ENCODE measurements at places on chromosomes 4 and X.
A peak's percentile ranks its signal among the peaks of the same experiment; 100 is the strongest.

- no peak for DNase-seq
These were observed 6.0 kb downstream of the GALNT7 start for GRCh38 chr4:173174594-173175012.

GRCh38 chrX:20063716-20064351 lies 52.9 kb downstream of the MAP7D2 start:
- no peak for DNase-seq

DNA sequence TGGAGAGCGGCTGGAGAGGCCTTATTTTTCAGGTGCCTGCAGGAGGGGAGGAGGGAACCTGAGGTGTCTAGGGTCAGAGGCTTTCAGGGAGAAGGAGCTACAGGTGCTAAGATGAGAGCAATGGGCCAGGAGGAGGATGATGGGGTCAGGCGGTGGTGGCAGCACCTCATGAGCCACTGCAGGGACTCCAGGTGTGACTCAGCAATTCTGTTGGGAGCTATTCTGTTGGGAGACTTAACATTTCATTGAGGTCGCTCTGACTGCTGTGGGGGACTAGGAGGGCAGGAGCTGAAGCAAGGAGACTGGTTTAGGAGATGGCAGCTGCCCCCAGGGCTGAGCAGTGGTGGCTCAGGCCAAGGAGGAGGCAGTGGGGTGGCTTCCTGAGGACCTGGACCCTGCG lies 65.0 kb downstream of the CLDN34 start:
- DNase-seq: no peak

DNA sequence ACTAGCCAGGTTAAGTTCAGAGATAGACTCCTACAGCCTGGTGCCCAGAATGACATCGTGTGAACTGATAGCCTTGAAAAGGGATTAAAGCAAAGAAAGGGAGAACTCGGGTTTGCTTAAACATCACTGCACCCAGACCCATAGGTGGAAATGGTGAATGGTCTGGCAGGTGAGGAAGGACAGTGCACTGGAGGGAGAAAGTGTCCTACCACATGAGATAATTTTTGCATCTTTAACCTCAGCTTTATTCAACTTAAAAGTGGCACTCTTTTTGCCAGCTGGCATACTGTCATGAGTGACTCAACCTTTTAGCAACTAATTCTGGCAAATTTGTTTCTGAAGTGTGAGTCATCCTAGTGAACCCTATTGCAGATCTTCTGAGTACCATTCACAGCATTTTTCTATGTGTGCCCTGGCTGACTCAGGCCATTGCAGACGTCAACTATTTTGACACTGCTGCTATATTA lies 53.0 kb upstream of the DAPP1 start:
- no peak for DNase-seq

GRCh38 chr4:145784036-145784435 lies 104.1 kb downstream of the C4orf51 start:
- DNase-seq: no peak

DNA sequence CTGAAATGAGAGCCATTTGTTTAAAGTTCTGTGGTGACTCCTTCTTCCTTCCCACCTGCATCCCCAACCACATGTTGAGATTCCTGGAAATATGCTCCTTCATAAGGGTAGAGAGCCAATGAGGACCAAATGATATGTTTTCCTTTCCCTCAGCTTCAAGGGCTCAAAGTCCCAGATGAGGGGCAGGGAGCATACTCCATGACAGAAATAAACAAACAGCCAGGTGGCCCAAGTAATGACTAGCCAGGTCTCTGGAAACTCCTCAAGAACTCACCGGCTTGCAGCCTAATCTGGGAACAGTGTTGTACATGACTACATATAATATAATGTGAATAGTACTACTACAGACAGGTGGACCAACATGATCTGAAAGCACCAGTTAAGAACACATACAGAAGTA lies 392.3 kb downstream of the PACRGL start:
- DNase-seq: no peak

DNA sequence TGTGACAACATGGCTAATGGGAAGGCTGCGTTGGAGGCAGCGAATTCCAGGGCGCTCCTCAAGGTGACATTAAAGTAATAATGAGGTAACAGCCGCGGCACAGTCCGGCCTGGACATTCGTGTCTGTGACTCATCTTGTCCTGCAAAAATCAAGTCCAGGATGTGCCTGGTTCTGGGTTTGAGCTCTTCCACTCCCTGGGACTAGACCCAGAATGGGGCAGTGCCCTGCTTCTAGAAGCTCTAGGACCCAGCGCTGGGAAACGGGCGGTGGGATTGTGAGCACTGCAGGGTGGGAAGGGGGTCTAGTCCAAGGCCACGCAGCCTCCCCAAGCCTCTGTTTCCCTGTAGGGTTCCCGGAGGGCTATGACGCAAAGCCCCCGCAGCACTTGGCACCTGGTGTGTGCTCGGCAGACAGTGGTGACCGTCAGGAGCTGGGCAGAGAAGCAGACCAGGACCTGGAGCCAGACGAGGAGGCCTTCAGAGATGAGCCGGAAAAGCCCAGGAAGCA lies 34.9 kb downstream of the HMX1 start:
- no peak for DNase-seq

DNA sequence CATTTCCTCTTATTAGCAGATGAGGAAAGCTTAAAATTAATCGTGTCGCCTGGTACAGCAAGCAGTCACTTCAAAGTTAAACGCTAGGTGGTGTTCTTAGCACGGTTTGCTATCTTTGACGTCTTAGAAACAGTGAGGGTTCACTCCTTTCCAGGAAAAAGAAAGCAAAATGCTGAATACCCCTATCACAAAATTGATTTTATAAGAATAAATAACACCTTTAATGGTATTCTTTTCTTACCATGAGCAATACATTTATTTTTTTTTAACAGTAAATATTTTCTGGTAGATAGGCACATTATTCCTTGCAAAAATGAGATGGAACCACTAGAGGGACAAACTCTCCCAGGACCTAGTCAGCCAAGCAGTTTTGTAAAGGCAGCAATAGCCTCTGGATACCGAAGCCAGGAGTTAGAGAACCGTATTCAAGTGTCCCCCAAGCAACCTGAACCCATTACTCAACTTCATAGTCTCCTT lies 153.9 kb downstream of the KDR start:
- DNase-seq: peak; percentile 57

DNA sequence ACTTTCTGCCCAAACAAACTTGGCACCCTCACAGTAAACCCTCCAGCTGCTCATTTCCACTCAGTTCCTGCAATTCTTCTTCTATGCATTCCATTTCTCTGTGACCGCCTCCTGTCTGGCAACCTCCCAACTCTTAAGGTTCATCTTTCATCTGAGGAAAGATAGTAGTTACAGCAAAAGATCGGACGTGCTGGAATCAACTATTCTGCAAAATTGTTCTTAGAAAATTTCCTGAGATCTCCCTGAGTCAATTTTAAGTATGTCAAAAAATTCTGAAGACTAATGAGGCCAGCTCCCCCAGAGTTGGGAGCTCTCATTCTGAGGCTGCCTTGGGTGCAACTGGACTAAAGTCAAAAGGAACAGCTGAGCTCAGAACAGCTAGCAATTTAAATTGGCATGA lies 1026.0 kb downstream of the ADGRL3 start:
- DNase-seq: no peak

DNA sequence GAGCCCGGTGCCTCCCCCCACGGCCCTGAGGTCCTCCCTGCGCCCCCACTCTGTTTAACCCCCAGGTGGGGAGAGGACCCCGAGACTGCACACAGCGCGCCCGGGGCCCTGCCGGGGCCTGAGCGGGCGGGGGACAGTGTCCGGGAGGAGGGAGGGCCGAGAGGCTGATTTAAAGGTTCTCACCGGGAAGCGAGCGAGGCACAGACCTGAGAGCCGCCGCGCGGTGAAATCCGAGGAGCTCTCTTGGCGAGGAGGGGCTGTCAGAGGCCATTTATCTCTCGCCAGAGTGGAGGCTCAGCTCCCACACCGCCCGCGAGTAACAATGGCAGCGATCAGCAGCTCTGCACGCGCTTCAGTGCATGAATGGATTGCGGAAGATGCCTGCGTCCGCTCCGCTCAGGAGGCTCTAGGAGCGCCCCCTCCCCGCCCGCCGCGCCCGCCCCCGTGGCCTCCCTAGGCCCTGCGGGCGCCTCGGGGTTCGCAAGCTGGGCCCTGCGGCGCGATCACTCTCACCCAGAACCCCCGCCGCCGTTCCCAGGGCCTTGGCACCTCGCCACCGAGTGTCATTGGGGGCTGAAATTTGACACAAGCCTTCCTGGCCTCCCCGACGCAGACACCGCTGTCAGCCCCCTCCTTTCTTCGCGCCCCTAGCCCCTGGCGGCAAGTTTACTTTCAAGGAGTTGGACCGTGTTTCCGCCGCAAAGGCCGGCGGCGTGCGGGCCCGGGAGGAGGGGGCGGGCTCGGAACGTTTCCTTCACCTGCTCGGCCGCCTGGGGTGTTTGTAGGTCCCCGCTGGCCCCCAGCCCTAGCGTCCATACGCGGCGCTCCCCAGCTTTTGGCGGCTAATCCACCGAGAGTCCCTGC lies 48.7 kb upstream of the BCOR start:
- DNase-seq: peak; percentile 12

- DNase-seq: no peak
These were observed 33.7 kb downstream of the ZNF732 start for GRCh38 chr4:271492-272103.

Measured in SHP77 (cell line).